Activated CD4-positive, alpha-beta memory T cell treated with anti-CD3 and anti-CD28 coated beads, Interleukin-2, amount 10 ng/mL, durations not matched to agents 7 days and 5 days (primary cell): ENCODE measurements at places on chromosomes 4 and X. TPM values are rescaled to one million over a fixed set of nuclear protein-coding genes. Genes with fewer than 3 reads are reported as not detected.

The CT55 gene
- total RNA-seq, result not detected

The TLR6 gene
- total RNA-seq, result 5.4 TPM

The KIAA1210 gene
- not detected for total RNA-seq

The USP17L22 gene
- not detected for total RNA-seq

The RAB40AL gene
- 0.23 TPM for total RNA-seq

The FAAH2 gene
- 5.4 TPM for total RNA-seq

DNA sequence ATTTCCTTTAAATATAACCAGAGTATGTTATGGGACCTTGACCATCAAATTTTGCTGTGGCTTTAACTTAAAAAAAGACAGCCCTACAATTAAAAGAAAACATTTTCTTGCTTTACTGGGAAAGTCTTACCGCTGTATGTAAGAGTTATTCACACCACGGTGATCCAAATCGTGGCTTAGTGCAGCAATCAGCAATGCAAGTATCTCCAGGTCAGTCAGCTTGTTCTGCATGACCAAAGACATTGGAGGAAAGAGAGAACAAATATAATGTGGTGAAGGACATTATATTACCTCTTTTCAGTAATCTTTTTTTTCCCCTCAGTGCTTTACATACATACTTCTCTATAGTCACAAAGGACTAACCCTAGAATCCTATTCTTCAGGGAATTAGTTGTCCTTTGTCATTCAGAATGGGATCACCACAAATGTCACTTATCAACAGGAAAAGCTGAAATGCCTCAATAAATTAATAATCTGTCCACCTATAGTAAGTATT lies 109.6 kb downstream of the PDE5A start:
- no peak overlapping the region for H3K27ac ChIP-seq
- no peak overlapping the region for H3K4me3 ChIP-seq
- H3K27me3 ChIP-seq, result no peaks in the 10 kb centered on the region
- DNase-seq, result no peak

- DNase-seq, result no peak
- H3K4me3 ChIP-seq, result no peak overlapping the region
- H3K36me3 ChIP-seq, result no peaks in the 10 kb centered on the region
- no peak overlapping the region for H3K27ac ChIP-seq
Measured at GRCh38 chrX:17488036-17488435, 113.0 kb downstream of the NHS start.

DNA sequence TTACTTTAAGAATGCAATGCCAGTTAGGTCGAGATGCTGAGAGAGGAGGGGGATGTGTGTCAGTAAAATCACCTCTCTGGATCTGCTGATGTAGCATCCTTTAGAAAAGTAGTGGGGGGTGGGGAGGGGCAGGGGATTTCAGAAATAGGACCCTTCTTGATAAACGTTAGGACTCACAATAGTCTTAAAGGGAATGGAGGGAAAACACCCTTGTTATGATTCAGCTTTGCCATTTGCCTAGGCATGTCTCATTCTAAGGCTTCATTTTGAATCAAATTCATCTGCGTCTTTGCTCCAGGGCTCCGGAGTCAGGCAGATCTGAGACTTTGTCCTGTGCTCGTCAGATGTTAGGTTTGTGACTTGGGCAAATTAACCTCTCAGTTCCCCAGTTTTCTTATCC lies 879 bp downstream of the SH2D1A start:
- peaks cover 15% of the 10 kb centered on the region for H3K36me3 ChIP-seq
- no peaks in the 10 kb centered on the region for H3K27me3 ChIP-seq
- H3K4me1 ChIP-seq, result peaks cover 50% of the 10 kb centered on the region
- peak overlapping the region; percentile 94 for H3K4me3 ChIP-seq
- no peak for DNase-seq

GRCh38 chr4:6763330-6763851 lies 19.1 kb upstream of the KIAA0232 start:
- no peaks in the 10 kb centered on the region for H3K4me1 ChIP-seq
- no peak for DNase-seq
- no peak overlapping the region for H3K27ac ChIP-seq
- H3K27me3 ChIP-seq, result peaks cover 13% of the 10 kb centered on the region
